ENCODE measurements at places on chromosomes 12 and 14.

- no peak for DNase-seq
Measured at GRCh38 chr12:120156315-120157259, 37.9 kb downstream of the GCN1 start.

DNA sequence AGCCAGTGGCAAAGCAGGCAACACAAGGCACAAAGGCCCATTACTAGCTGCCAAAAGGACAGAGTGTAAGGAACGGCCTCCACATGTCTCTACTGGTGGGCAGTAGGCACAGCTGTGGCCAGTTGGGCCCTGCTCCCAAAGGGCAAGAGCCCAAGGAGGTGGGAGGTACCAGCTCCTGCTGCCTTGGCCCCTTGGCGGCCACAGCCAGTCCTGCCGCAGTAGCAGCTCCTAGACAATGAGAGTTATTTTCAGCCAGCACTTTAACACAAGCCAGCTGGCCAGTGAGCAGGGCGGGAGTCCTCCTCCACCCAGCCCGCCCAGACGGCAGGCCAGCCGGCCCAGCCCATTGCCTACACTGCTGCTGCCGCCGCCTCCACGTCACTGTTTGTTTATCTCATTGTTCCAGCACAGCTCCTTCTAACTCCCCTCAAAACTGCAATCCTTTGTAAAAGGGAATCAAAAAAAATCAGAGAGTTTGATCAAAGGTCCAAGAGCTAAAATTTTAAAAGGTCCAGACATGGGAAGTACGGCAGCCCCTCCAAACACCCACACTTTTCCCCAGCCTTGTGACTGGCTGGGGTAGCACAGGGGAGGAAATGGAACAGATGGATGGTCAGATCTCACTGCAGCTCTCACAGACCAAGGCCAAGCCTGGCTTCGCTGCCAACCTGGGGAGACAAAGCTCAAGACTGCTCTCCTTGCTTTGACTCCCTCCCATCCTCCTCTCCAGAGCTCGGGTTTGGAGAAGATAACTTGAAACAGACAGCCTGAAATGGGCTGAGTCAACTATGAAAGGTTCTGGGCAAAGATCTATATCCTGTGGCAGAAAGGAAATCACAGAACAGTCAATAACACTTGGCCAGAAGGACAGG, 33.5 kb downstream of the FMNL3 start:
- DNase-seq, result no peak

DNA sequence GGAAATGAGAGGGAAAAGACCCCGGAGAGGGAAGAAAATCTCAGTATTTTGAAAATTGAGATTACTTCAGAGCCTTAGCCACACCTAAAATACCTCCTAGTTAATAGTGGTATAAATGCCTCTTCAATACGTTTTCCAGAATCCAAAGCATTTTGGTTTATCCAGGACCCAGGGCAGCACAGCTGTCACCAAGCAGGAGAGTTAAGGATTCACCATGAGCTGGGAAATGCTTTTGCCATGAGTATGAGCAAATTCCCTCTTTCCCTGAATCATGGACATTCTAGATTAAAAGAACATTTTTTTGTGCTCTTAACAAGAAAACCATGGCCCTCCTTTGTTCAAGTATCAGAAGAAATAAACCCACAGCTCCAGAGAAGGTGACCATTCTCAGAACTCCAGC, 21.8 kb upstream of the RTRAF start:
- DNase-seq, result no peak

GRCh38 chr12:71315328-71315985, 124.1 kb upstream of the LGR5 start:
- DNase-seq, result no peak

DNA sequence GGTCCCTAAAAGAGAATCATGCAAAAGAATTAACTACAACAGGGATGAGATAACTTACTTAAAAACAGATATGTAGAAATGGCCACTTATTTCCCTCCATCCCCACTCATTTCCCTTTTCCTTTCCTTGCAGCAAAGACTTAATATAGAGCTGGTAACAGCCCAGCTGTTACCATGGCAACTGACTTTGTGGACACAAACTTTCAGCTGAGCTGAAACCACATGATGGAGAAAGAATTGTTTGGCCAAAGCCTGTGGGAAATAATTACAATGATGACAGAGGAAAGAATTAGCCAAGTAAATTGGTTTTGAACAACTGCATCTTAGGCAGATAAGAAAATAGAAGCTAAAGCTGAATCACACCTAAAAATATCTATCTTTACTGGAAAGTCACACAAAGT, 364.9 kb downstream of the GALC start:
- no peak for DNase-seq

DNA sequence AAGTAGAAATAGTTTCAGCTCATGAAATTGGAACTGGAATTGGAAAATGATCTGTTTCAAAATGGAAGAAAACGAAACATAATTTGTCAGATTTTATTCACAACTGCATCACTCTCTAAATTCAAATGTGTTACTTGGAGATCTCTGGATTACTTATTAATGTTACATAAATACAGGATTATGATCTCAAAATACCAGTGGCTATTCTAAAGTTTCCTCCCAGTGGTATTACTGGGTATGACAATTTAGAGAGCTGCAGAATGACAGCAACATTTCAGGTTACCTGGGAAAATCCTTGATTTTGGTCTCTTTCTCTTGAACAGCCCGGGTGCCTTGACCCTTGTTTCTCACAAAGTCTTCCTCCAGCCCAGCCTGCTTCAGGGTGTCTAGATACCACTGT, 14.2 kb downstream of the FAM161B start:
- no peak for DNase-seq

DNA sequence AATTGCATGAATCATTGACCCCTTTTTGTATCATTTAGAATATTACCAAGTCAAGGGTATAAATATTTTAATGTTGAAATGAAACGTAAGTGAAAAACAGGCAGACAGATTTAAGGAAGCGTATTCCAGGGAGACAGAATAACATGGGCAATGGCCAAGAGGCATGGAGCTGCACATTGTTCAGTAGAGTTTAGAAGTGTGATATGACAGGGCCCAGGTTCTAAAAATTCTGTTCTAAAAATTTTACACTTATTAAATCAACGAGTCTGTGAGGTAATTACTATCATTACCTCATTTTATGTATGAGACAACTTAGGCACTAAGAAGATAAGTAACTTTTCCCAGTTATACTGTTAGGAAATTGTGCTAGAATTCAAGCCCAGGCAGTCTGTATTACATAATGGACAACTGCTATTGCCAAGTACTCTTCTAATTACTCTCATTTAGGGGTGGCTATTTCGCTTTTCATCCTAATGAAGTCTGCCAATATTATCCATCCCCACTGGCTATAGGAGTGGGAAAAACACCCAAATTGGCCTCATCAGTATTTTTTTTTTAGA, 103.2 kb upstream of the NAV3 start:
- no peak for DNase-seq

GRCh38 chr14:73996731-73997107, 22.4 kb downstream of the ENTPD5 start:
- DNase-seq, result no peak

DNA sequence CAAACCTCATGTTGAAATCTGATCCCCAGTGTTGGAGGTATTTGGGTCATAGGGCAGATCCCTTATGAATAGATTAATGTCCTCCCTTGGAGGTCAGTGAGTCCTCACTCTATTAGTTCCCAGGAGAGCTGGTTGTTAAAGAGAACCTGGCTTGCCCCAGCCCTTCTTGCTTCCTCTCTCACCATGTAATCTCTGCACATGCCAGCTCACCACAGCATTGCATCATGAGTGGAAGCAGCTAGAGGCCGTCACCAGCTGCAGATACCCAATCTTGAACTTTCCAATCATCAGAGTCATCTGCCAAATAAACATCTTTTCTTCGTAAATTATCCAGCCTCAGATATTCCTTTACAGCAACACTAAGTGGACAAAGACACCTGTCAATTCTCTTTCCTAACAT, 161.8 kb upstream of the IGF1 start:
- DNase-seq, result no peak

DNA sequence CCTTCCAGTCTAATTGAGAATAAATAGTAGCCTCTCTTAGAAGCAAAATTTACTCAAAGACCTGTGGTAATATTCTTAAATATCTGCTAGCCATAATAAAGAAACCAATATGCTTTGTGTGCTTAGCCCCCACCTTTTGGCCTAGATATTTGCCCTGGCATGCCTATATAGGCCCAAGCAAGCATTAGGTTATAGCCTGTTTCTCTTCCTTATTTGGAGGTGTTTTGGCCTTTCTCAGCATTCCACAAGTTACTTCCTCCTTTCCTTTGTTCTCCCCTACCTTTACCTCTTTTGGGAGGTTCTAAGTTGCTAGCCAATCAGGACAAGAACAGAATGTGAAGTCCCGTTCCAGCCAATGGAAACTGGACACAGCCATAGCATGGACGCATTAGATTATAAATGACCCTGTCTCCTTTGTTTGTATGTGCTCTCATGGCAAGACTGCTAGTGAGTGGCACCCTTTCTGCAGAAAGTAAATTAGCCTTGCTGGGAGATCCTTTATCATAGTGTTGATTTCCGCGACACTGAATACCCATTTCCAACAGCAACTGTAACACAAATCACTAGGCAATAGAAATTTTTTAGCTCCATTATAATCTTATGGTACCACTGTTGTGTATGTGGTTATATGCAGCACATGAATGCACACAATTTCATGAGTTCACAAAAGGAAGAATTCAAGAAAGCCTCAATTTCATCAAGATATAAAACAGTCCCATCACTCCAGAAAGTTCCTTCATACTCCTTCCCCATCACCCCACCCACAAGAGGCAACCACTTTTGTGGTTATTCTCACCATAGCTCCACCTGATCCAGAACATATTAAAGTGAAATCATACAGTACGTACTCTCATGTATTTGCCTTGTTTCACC, 37.6 kb downstream of the CEP83 start:
- no peak for DNase-seq

Data from T follicular helper cell (primary cell).